ENCODE measurements at places on chromosomes 4 and X. TPM values are rescaled to one million over a fixed set of nuclear protein-coding genes. Genes with fewer than 3 reads are reported as not detected.

Gene TMEM144
- not detected for total RNA-seq

Gene ZFP92
- total RNA-seq: 1.7 TPM

Gene CLDN2
- total RNA-seq: not detected

Gene SULT1B1
- 0.23 TPM for total RNA-seq

Gene NLGN4X
- not detected for total RNA-seq

Gene DMRTC1
- total RNA-seq: not detected

Gene ADAM29
- not detected for total RNA-seq

Gene PNMA6E
- total RNA-seq: not detected

Gene PAGE1
- not detected for total RNA-seq

Gene KCTD8
- not detected for total RNA-seq

Gene PLP1
- total RNA-seq: not detected

Gene TAB3
- 21.9 TPM for total RNA-seq

Gene PLP2
- total RNA-seq: 91.4 TPM

Gene MAGEC1
- total RNA-seq: not detected

Gene CHST7
- 6.9 TPM for total RNA-seq

Gene TRIM61
- total RNA-seq: 3.7 TPM

Gene C4orf17
- total RNA-seq: not detected

Gene SSX3
- total RNA-seq: not detected

Gene IKBKG
- total RNA-seq: 38.8 TPM

Gene XAGE1A
- total RNA-seq: not detected

Gene ADRA2C
- not detected for total RNA-seq
